ENCODE measurements at places on chromosomes 1 and 21.

DNA sequence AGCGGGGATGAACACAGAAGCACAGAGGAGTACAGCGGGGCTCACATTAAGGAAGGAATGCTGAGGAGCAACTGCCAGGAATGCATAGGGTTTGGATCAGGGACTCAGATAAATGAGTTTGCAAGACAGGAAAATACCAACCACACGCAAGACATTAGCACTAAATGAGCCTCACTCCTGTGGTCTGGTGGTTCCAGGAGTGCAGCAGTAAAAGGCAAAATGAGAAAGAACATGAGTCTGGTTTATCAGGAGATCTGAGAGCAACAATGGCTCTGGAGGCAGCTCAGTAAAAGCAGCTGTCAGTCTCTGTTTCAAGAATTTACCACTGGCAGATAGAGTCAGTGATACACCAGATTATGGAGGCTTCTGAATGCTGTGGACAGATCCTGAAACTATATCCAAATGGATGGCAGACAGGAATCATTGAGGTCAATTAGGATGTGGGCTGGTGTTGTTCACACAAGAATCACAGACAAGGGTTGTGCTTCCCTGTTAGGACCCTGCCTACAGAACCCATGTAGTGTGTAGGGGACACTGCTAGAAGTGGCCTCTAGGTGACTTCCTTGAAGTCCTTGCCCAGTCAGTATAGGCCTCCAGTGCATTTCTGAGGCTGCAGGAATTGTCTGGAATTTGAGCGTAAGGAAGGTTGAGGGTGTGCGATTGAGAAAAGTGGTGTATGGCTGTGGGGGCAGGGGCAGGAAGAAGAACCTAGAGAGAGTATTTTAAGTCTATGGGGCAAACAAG is 50.3 kb downstream of the CASQ2 start:
- DNase-seq, result no peak

DNA sequence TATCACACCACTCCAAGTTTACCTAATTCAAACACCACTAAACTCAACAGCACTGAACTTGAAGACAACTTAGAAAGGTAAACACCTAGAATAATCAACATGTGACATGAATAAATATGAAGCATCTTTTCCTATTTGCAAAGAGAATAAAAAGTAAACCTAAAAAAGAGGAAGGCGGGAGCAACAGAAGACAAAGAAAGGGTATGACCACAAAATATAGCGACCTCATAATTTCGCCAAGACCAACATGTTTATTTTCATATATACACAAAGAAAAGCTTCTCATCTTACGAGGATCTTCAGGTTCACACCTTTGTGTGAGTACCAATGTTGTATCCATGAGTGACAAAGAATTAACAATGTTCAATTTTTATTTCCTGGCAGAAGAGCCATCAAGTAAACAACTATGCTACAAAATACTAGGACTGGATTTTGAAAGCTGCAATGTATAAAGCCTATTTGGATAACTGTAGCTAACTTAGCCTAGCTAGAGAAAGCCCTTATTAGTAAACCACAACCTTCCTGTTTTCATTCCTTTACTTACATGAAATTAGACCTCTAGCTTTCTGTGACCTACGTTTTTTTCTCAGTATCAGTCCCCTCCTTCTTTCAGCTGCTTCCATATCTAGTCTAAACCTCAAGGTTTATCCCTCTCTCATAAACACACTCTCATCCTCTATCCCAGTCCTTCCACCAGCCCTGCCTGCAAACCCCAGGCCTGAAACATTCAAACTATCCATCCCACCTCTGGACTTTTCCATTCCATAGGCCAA is 21.3 kb upstream of the PHTF1 start:
- no peak for DNase-seq

DNA sequence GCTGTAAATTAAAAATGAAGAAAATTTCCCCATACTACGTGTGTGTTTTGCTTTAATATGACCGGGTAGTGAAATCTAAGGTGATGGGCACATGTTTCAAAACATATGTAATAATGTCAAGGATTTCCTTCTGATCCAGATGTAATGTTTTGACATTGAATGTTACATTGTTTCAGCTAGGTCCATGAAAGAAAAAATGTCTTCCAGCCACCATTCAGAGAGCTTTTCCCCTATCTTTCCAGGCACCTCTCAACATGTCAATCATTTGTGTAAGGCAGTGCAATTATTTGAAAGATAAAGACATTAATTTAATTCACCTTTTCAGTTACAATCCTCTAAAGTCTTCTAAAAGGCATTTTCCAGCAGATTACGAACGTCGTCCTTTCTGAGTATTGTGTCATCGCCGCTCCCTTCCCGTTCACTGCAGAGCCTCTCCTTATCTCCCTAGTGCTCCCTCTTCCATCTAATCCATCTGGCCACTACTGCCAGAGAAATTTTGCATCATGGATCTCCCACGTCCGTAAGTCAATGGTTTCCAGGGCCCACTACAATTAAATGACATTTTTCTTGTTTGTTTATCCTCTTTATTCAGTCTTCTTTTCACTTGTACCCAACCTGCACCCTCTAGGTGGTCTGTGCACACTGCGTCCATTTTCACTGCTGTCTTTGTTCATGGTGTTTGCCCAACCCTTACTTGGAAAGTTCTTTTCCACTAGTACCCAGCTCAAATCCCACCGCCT is 1.3 kb upstream of the VAMP3 start:
- DNase-seq, result no peak

DNA sequence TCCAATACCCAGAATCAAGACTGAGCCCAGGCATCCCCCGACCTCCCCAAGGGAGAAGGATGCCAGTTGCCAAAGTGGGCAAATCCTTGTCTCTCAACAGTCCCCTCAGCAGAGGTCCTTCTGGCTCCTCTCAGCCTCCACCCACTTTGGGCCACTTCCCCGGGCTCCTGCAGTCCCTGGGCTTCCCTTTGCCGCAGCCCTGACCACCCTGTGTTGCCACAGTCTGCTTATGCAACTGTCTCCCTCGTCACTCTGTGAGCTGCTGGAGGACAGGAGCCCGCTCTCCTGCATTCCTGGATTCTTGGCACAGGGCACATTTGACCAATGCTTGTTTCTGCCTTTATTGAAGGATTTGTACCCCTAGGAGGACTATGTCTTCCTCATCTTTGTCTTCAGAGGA is 2.9 kb upstream of the LRP8 start:
- no peak for DNase-seq

- no peak for DNase-seq
These were observed 300.0 kb downstream of the RRAGC start for GRCh38 chr1:38559446-38560165.

GRCh38 chr1:41806472-41807155 is 112.1 kb downstream of the HIVEP3 start:
- no peak for DNase-seq

DNA sequence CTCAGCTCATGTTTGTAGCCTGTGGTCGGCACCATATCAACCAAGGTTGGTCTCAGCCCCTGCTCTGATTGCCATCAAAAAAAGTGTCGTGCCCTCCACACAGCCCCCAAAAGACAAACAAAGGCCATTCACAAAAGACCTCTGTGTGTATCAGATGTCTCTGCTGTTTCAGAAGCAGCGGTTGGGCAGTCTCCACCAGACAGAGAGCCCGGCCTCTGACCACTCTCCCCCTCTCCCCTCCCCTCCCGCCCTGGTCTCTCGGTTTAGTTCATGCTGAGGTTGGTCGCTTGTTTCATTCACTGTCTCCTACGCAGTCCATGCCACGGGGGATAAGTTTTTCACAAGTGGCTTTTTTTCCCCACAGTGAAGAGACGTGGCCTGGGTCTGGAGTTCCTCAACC is 27.1 kb downstream of the ACTA1 start:
- no peak for DNase-seq

GRCh38 chr1:31029026-31029425 is 36.5 kb downstream of the PUM1 start:
- DNase-seq, result no peak

- DNase-seq, result no peak
These were observed 8.0 kb downstream of the TMEM81 start for GRCh38 chr1:205076245-205076761.

DNA sequence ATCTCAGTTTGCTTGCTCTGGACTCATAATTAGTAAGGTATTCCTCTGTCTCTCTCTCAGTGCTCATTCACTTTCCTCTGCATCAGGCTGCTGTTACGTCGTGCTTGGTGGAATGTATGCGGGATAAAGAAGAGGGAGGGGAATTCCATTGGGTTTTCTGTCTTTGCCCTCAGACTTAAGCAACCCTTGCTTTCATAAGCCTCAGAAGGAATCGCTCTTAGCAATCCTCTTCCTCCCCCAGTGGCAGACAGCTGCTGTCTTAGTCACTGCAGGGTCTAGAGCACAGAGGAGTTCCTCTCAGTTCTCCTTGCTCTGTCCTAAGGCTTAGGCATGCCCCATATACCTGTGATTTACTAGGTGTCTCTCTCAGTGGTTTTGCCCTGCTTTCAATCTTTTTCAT is 19.1 kb upstream of the NTMT2 start:
- DNase-seq, result no peak

- DNase-seq, result no peak
These were observed 26.1 kb downstream of the ZP4 start for GRCh38 chr1:237864338-237865244.
